ENCODE measurements at places on chromosomes 7 and 10.

DNA sequence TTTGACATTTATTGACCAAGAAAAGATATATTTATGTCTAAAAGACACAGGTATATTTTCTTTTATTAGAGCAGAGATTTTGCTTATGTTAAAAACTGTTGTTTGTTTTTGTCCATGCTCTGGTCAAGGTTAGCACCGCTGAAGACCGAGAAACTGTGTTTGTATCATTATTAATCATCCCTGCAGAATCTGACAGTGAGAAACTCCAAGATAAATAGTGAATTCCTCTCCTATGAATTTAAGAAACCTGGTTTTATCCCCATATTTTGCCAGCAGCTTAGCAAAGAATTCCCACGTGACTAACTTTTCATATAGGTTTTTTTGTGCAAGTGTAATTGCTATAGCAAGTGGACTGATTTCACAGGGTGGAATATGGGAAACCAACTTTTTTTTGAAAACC lies 77.6 kb downstream of the FRMD4A start:
- DNase-seq = no peak

DNA sequence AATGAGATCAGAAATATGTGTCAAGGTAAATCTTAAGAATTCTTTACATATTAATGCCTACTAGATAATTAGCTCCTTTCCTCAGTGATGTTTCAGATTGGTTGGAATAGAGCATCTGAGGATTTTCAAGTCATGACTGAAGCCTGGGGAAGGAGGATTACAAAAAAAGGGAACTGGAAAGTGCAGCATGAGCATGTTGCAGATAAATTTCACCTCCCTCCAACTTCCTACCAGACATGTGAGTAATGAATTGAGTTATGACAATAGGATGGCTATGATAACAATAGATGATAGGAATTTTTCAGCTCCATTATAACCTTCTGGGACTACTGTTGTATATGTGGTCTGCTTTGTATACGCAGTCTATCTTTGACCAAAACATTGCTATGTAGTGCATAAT lies 104.2 kb upstream of the RAB18 start:
- DNase-seq = no peak

- no peak for DNase-seq
Measured at GRCh38 chr7:132738254-132738653, 162.0 kb upstream of the PLXNA4 start.

- DNase-seq = no peak
Measured at GRCh38 chr7:101953248-101953819, 135.9 kb downstream of the CUX1 start.

DNA sequence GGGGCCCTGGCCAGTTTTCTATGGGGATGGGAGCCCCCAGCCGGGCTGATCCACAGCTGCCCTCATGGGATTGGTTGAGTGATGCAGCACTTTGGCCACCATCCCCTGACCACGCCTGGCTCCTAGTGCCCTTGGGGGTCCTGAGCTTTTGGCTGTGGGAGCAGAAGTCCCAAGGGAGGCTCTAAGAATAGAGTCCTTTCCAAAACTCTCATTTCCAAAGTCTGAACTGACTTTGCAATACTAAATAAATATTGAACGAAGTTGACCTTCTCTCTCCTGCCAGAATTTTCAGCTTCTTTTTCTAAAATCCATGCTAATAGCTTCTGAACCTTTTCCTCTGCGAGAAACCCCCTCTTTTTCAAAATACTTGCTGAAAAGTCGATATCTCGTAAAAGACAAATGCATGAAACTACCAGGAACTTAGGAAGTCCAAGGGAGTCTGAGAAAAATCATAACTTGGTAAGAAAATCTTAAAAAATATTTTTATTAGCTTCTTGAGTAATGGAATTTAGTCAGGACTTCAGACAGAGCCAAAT lies 62.7 kb upstream of the IGFBP3 start:
- no peak for DNase-seq

GRCh38 chr7:127710635-127711034 lies 58.6 kb downstream of the SND1 start:
- no peak for DNase-seq

DNA sequence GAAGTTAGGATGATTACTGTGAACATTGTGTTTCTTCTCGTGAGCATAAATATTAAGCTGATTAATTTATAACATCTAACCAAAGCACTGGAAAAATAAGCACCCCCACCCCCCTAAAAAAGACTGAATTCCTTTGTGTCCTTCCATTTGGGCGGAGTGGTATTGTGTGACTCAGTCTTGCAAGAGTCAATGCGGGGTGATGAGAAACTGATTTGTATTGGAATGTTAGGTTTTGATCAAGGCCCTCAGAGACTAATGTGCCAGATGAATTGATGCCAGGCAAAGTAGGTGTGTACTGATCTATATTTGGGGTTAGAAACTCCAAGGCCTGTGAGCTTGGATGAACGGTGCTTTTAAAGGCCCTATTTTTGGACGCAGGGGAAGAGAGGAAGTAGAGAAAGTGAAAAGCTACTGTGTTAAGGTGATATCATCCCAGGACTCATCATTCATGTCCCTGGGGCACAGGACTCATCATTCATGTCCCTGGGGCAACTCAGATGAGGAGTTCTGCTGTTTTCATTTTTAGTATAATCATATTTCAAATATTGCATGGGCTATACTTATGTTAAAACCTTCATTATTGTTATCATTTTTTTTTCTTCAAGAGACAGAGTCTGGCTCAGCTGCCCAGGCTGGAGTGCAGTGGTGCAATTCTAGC lies 61.3 kb upstream of the PTN start:
- no peak for DNase-seq

DNA sequence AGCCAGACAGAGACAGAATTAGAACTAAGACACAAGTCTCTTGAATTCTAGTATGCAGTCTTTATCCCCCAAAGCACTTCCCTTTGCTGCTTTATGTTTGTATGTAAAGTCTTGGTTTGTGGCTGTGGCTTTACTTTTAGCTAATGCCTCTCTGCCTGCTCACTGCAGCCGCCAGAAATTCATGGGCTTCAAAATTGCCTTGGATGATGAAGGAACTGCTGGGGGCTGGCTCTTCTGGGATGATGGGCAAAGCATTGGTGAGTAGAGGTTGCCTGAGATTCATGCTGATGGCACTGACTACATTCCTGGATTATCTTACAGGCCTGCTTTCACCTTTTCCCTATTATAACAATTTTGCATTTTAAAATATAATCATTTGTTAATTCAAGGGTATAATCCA lies 10.9 kb upstream of the MGAM2 start:
- DNase-seq = no peak

- peak; percentile 24 for DNase-seq
Measured at GRCh38 chr7:99407872-99408378, 472 bp downstream of the PDAP1 start.

GRCh38 chr7:48512892-48513291 lies 341.6 kb downstream of the ABCA13 start:
- DNase-seq = no peak

- no peak for DNase-seq
Measured at GRCh38 chr7:22202141-22202540, 154.8 kb downstream of the RAPGEF5 start.

- DNase-seq = no peak
Measured at GRCh38 chr7:87414794-87415188, 60.7 kb downstream of the ABCB4 start.

- no peak for DNase-seq
Measured at GRCh38 chr7:118152149-118152548, 31.8 kb upstream of the LSM8 start.

DNA sequence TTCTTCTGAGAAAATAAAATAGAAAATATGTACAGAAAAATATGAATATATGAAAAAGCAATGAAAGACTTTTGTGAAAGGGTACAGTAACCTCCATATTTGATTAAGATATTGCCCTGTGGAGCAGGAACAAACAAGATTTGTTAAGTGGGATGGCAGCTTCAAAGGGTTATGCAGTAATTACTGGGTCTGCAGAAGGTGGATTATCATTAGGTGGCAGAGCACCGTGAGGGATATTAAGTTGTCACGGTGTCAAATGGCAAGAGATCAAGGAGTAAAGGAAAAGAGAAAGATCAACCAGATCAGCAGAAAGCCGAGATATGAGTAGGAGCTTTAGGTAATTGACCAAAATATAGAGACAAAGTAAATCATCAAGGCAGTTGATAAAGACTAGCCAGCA lies 44.1 kb downstream of the DGKB start:
- DNase-seq = no peak

DNA sequence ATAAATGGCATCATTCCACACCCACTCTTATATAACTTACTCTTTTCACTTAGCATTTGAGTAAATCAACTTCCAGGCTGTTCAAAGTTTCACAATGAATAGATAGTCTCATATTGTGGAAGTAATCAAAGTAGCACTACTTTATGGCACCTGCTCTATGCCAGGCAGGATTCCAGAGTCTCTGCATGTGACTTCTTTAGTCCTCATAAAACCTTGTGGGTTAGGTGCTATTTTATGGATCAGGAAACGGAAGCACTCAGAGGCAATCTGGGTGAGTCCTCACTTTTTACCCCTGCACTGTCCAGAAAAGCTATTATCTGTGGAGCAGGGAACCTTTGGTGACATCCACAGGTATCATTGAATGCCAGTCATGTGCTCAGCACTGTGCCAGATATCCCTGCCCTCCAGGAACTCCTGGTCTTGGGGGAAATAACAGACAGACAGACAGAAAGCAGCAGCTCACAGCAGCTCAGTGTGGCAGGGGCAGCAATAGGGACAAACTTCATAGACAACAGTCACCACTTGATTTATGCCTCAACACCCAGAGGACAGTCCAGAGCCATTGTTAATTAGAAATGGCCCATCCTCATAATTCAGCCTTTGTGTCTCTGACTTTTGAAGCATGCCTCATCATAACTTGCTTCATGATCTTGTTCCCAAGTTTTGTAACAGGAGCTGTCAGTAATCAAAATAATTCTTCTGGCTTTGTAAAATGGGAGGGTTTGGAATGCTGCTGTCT lies 160.6 kb downstream of the SEC23IP start:
- no peak for DNase-seq

- DNase-seq = no peak
Measured at GRCh38 chr7:32034052-32034451, 36.2 kb downstream of the PDE1C start.

DNA sequence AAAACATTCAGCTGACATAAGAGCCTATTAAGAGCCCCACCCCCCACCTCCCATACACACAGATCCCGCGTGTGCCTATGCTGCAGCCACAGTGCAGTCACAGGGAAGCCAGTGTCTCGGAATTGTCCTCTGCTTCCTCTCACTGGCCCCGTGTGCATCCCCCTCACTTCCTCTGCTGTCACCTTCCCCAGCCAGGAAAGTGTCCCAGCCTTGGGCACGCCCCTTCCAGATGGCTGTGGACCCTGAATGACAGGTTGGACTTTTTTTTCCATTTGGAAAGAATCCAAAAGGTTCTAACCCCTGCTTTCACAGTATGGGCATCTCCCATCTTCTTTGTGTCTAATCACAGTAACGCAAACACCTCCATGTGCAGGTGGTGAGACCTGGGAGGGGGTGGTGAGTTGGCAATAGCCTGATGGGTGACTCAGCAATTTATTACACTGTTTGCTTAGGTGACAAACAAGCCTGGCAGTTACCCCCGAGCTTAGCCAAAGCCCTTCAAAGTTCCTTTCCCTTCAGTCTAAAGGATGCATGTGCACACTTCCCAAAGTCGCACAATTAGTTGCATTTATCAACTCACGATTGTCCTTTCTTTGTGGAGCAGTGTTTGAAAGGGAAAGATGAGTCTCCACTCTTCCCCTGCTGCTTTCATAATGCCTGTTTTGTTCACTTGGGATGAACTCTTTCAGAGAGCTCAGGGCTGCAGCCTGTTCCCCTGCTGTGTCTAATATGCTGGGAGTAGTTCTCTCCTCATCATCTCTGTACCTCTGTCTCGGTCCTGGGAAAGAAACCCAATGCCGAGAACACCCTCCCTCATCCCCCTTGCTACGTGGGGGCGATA lies 67.5 kb upstream of the EFCAB10 start:
- no peak for DNase-seq

GRCh38 chr7:2012044-2012900 lies 220.5 kb downstream of the MAD1L1 start:
- no peak for DNase-seq

- DNase-seq = no peak
Measured at GRCh38 chr7:122038904-122039303, 105.1 kb downstream of the AASS start.

DNA sequence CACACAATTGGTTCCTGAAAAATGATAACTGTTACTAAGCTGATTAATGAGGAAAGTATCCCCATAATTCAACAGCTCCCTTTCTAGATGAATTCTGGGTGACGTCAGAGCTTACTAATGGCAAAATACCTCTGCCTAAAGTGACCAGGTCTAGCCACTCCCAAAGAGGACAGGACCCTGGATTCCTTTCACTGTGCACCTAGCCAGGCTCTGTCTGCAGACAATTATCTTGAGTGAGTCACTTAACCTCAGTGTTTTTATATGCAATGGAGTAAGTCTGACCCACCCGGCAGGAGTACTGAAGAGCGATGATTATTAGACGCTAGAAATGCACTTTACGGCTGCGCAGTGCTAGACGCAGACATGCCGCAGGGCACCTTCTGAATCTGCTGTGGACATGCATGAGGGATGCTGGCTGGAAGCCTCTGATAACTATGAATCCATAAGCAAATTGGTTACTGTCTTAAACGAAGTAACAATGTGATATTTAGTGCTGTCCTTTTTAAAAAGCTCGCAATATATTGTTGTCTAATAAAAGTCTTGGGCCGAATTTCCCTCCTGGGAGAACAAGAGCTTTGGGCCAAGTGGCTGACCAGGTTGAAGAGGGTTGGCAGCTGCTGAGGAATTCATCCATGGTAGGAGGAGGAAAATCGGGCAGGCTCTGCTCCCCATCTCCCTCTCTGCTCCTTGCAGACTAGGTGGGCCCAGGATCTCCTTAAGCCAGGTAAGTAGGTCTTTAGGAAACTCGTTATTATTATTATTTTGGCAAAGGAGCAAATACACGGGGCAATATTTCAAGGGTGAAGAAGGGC lies 4.6 kb upstream of the INPP5A start:
- no peak for DNase-seq

DNA sequence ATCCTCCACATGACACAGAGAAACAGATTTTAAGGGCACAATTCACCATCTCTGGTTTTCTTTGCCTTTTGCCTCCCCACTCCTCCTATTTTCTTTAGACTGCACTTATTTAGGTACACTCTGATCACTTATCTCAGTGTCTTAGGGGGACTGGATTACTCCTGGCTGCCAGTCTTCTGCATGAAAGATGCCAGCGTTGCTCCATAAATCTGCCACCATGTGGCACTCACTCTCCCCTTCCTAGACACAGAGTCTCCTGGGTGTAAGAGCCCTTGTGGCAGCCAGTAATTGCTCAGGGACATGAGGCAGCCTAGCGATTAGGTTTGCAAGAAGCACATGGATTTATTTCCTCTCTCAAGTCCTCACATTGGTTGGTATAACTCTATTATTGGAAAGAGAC lies 34.5 kb upstream of the RBM20 start:
- no peak for DNase-seq

DNA sequence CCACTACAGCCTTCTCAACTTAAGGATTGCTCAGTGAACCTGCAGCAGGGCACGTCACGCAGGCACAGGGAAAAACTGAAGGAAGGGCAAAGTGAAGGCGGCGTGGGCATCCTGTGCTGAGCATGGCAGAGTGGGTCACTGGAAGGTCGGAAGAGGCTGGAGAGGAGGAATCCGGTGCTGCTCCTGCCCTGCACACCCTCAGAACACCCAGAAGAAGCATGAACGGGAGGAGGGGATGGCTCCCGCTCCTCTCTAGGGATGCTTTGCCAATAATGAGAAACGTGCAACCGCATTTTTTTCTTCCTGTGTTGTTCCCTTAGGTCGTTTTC lies 175.1 kb downstream of the TNS3 start:
- no peak for DNase-seq

- DNase-seq = no peak
Measured at GRCh38 chr10:95845411-95845810, 62.4 kb upstream of the CC2D2B start.

Data from endothelial cell (in vitro differentiated cells).